SJSA1 (cell line): ENCODE measurements at places on chromosomes 12 and 14. TPM values are rescaled to one million over a fixed set of nuclear protein-coding genes. Genes with fewer than 3 reads are reported as not detected.

- no peak for DNase-seq
Observed at GRCh38 chr14:95217391-95217900, 60.1 kb upstream of the DICER1 start.

DNA sequence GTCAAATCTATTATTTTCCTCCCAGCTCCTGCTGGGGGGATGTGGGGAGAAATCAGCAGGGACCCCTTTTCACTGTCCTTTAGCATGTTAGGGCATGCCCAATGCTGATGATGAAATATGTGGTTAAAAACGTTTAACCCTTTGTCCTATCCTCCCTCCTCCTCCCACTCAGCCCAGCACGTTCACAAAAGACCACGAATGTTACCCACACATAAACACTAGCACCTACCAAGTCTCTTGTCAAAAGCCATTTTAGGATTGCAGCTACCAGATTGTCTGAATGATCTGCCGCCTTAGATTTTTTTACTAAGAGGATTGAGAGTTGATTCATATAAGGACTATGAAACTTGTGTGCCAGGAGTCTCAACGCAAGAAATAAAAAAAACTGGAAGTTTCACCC, 70.4 kb downstream of the TBK1 start:
- DNase-seq = no peak

DNA sequence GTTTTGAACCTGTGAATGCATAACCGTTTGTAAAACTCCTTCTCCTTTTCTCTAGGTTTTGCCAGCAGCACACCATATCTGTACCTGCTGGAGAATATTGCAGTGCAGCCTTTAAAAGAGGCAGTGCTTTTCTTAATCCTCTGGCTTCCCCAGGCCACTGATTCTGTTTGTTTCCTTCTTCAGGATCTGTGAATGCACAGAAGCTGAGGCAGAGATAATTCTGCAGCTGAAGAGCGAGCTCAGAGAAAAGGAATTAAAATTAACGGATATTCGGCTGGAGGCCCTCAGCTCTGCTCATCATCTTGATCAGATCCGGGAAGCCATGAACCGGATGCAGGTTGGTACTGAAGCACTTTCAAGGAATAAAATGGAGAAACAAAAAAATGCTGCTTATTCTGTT, 348.7 kb downstream of the NAV3 start:
- no peak for DNase-seq

DNA sequence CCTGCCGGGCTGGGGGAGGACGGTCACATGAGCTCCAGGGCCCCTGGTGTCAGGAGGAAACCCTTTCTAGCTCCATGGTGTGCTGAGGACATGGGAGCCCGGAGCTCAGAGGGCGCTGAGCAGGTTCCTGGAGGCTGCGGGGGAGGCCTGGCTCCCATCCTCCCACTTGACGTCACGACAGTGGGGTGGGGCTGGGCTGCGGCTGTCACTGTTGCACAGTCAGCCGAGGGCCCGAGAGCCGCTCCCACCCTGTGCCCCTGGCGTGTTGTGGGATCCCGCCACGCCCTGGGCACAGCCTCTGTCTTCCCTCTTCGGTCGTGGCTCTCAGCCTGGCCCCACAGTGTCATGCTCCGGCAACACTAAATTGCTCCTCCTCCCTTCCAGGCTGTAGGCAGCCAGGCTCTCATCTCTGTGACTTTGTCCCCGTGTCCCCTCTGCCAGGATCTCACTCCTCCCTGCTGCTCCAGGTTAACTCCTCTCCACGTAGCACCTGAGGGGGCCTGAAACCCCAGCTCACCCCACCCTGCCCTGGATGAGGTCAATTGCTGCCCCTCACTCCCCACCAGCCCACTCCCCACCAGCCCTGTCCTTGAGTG, 33.0 kb downstream of the BEGAIN start:
- DNase-seq = no peak

DEGS2 gene
- not detected in 2 replicates for total RNA-seq

DNA sequence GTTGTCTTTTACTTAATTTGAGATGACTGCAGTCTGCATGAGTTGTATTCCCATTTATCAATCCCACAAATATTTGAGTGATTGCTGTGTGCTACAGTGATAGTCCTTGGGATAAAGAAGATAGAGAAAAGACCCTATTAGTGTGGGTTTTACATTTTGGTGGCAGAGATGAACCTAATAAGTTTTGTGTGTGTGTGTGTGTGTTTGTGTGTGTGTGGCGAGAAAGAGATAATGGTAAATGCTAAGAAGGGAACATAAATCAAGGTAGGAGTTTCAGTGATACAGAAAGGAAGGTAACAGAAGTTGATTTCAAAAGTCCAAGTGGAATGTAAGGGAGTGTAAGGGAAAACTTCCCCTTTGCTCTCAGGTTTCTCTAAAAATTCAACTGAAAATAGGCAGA, 2.6 kb upstream of the DDX55 start:
- no peak for DNase-seq

SLC38A4 gene
- 14.5 and 18.3 TPM in 2 replicates for total RNA-seq

- no peak for DNase-seq
Observed at GRCh38 chr14:72763892-72764291, 130.0 kb downstream of the DPF3 start.

AQP5 gene
- total RNA-seq = not detected in 2 replicates

DNA sequence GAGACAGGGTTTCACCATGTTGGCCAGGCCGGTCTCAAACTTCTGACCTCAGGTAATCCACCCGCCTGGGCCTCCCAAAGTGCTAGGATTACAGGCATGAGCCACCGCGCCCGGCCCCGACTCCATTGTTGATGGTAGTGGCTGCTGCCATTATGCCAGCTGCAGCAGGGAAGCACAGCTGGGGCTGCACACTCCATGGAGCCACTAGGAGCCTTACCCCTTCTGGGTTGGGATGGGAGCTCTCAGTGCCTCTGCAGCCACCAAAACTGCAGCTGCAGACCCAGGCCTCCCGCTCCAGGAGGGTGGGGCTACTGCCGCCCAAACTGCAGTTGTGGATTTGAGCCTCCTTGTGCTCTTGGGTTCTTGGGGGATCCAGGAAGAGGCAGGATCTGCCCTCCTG, 25.9 kb downstream of the TCHP start:
- no peak for DNase-seq
